ENCODE measurements at places on chromosomes 1 and 21.

DNA sequence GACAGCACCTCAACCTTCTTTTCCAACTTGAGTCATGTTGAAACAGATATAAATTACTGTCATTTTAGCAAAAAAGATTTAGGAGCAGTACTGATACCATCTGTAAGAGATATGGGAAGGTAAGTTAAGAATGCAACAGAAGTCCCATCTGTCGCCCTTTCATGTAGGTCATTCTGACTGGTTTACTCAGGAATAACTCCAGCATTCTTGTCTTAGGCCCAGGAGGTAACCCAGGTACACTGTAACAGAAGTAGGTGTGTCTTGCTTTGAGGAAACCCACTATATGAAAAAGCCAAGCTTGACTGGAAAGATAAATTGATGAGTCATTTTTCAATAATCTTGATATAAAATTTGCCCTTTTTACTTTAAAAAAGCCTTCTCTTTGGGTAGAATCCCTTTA lies 35.4 kb downstream of the PGM1 start:
- H3K27ac ChIP-seq = no peak overlapping the region
- H3K4me3 ChIP-seq = no peak overlapping the region
- H3K36me3 ChIP-seq = peaks cover 15% of the 10 kb centered on the region
- peaks cover 29% of the 10 kb centered on the region for H3K4me1 ChIP-seq

- H3K27me3 ChIP-seq = no peaks in the 10 kb centered on the region
Measured at GRCh38 chr1:243454328-243454997, 198.6 kb downstream of the SDCCAG8 start.

DNA sequence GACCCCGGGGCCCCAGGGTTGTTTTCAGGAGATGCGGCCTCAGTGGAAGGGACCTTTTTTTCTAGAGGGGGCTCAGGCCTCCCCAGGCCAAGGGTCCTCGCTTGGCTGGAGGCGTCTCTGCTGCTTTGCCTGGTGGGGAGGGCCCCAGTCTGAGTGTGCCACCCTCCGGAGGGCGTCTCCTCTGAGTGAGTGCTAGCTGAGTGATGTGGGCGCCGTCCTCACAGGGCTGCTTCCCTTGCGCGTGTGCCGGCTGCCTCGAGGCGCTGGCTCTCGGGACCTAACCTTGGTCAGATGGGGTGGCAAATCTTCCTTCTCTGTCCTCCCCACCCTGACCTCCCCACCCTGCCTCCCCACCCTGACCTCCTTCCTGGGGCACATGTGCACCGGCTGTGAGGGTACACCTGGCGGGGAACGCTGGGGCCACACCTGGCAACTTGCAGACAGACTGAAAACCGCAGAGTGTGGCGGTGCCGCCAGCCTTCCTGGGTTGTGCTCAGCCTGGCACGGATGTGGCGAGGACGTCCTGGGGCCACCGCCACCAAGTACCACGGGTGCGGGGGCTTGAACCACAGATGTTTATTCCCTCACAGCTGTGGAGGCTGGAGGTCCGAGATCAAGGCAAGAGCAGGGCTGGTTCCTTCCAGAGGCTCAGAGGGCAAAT lies 93.0 kb upstream of the TTC34 start:
- no peaks in the 10 kb centered on the region for H3K27me3 ChIP-seq
- H3K4me1 ChIP-seq = no peaks in the 10 kb centered on the region
- H3K27ac ChIP-seq = no peak overlapping the region
- no peak for DNase-seq
- no peak overlapping the region for H3K4me3 ChIP-seq
- H3K36me3 ChIP-seq = peaks cover 4% of the 10 kb centered on the region

GRCh38 chr21:45043541-45044020 lies 30.8 kb upstream of the ADARB1 start:
- no peaks in the 10 kb centered on the region for H3K4me1 ChIP-seq
- H3K36me3 ChIP-seq = no peaks in the 10 kb centered on the region
- H3K27ac ChIP-seq = no peak overlapping the region
- H3K4me3 ChIP-seq = no peak overlapping the region

DNA sequence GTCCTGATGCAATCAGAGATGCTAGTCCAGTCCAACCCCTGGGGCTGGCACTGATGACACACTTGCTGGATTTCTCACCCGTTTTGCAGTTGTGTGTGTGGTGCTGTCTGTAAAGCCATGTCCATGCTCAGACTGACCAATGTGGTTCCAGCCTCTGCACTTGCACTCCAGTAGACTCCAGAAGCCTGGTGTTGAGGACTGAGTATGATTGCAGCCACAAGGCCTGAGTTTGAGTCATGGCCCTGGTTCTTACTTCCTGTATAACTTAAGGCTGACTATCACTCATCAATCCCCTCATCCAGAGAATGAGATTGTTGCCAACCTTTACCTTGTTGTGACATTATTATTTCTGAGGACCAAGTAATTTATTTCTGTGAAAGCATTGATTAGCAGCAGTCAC lies 34.8 kb upstream of the IKBKE start:
- no peak for DNase-seq
- H3K4me3 ChIP-seq = no peak overlapping the region
- H3K27me3 ChIP-seq = no peaks in the 10 kb centered on the region
- no peak overlapping the region for H3K27ac ChIP-seq
- peaks cover 4% of the 10 kb centered on the region for H3K36me3 ChIP-seq

DNA sequence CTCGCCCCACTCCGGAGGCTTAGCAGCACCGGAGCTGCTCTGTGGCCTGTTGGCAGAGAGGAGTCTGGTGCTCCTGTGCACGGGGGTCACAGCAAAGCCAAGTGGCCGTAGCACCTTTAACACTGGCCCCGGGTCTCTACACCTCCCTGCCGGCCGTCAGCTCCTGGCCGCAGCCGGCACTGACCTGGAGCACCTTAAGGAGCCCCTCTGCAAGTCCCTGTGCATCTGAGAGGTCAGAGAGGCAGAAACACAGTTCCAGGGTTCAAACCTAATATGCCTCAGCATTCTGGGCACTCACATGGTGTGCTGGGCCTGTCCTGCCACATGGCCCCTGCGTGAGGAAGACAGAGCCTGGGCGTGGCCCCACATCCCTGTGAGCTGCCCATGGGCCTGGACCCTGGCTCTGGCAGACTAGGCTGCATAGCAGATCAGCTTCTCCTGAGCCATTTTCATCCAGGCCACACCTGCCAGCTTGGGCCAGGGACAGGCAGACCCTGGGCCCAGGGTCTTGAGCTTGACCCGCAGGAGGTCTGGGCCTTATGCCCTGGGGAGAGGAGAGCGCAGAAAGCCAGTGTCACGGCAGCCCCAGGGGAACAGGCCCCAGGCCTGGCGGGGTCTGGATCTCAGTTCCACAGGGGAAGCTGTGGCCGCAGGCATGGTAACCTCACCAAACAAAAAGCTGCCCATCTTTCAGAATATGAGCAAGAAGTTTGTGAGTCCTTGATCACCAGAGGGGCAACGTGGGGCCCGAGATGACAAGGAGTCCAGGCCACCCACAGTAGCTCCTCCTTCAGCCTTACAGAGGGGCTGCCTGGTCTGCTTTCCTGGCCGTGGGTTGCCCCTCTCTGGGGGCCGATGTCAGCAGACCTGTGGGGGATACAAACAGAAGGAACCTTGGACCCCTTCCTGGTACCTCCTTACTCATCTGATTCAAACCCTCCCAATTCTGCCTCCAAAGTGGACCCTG lies 146.0 kb upstream of the COL6A1 start:
- H3K27ac ChIP-seq = no peak overlapping the region
- H3K36me3 ChIP-seq = no peaks in the 10 kb centered on the region
- no peaks in the 10 kb centered on the region for H3K27me3 ChIP-seq
- H3K4me3 ChIP-seq = no peak overlapping the region
- H3K4me1 ChIP-seq = no peaks in the 10 kb centered on the region

DNA sequence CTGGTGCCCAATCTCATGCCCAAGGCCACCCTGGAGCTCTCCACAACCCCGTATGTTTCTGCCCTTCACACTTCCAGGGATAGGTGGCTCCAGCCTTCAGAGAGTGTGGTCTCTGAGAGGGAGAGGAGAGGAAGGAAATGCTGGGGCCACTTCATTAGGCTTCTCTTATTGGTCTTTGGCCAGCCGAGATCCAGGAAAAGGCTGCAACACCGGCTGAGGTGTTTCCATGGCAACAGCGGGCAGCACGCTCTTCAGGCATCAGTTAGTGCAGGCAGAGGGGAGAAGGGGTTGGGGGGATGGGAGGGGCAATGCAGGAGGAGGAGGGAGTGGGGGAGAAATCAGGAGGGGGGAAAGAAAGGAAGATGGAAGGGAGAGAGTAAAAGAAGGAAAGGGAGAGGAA lies 275.1 kb upstream of the GJB5 start:
- H3K36me3 ChIP-seq = no peaks in the 10 kb centered on the region
- peaks cover 70% of the 10 kb centered on the region for H3K27me3 ChIP-seq
- no peak overlapping the region for H3K27ac ChIP-seq
- DNase-seq = no peak
- no peaks in the 10 kb centered on the region for H3K4me1 ChIP-seq

DNA sequence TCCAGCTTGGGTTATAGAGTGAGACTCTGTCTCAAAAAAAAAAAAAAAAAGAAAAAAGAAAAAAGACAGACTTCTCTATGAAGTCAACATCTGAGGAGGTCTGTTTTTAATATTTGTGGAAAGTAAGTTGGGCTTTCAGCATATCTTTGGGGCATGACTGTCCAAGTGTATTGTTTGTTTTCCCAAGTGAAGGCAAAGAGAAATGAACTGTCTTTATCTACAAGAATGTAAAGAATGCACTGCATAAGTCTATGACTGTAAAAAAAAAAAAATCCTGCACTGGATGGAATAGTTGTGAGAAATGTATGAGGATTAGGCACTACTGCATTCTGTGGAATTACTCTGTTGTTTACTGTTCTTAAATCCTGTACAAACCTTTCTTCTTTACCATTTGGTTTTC lies 45.6 kb upstream of the TMEM61 start:
- H3K4me3 ChIP-seq = no peak overlapping the region
- peaks cover 2% of the 10 kb centered on the region for H3K4me1 ChIP-seq
- no peak overlapping the region for H3K27ac ChIP-seq
- H3K27me3 ChIP-seq = peaks cover 14% of the 10 kb centered on the region
- DNase-seq = no peak

GRCh38 chr1:205572421-205572820 lies 59.4 kb downstream of the ELK4 start:
- H3K36me3 ChIP-seq = no peaks in the 10 kb centered on the region
- DNase-seq = no peak
- peaks cover 11% of the 10 kb centered on the region for H3K4me1 ChIP-seq
- no peak overlapping the region for H3K27ac ChIP-seq
- peaks cover 55% of the 10 kb centered on the region for H3K27me3 ChIP-seq

GRCh38 chr1:116362050-116362449 lies 11.0 kb upstream of the ATP1A1 start:
- no peak overlapping the region for H3K27ac ChIP-seq
- H3K4me3 ChIP-seq = no peak overlapping the region
- no peak for DNase-seq
- H3K36me3 ChIP-seq = no peaks in the 10 kb centered on the region
- H3K27me3 ChIP-seq = no peaks in the 10 kb centered on the region

DNA sequence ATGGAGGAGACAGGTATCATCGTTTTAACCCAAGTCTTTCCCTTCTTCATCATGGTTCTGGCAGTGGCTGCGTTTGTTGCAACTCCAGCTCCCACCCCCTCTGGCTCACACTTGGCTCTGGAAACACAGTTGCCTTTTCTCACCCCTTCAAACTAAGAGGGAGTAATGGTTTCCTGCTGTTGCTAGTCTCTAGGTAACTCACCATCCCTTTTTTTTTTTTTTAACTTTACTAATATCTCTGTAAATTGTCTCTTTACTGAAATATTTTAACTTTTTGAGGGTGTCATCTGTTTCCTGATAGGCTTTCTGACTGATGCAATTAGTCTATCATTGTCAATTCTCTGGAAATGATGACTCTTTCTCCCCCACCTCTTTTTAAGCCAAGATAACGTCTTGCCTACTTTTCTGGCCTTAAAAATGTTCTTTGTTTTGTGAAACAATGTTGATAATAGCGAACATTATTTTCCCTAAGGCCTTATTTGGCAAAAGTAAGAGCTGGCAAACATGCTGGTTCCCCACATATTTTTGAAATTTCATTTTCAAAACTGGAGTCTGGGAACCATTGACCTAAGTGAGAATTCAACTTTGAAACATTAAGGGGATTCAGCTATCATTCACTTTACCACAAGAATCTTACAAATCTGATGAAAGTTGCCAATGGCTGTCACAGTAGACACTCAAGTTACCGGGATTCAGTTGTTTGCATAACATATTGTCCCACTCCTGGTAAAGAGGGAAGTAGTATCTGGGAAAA lies 85.3 kb downstream of the LEPR start:
- H3K4me1 ChIP-seq = no peaks in the 10 kb centered on the region
- H3K4me3 ChIP-seq = no peak overlapping the region
- no peaks in the 10 kb centered on the region for H3K36me3 ChIP-seq
- no peak overlapping the region for H3K27ac ChIP-seq
- no peaks in the 10 kb centered on the region for H3K27me3 ChIP-seq

GRCh38 chr1:201562659-201563405 lies 23.9 kb downstream of the NAV1 start:
- H3K27ac ChIP-seq = no peak overlapping the region
- no peak overlapping the region for H3K4me3 ChIP-seq
- DNase-seq = no peak
